ENCODE measurements at places on chromosomes 4 and X. TPM values are rescaled to one million over a fixed set of nuclear protein-coding genes. Genes with fewer than 3 reads are reported as not detected.

The SCML2 gene
- total RNA-seq = 1.0 TPM

DNA sequence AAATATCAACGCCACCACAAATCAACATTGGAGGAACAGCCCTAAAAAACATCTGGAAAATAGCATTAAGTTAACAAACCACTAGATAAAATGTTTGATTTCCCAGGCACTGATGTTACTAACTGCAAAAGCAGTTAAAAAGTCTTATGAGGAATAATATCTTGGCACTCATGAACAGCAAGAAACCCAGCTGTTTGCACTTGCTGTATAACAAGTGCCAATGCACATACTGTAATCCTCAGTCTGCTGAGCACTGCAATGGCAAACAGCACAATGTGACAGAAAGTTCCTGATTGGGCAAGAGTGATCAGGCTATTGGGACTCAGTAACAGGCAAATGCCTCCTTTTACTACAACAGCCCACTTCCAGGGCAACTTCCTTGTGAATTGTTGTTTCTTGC lies 20.8 kb upstream of the SEC24B start:
- no peak for DNase-seq

GRCh38 chr4:141913928-141914327 lies 277.5 kb downstream of the IL15 start:
- no peak for DNase-seq

The CXCL8 gene
- total RNA-seq = 1.8 TPM

DNA sequence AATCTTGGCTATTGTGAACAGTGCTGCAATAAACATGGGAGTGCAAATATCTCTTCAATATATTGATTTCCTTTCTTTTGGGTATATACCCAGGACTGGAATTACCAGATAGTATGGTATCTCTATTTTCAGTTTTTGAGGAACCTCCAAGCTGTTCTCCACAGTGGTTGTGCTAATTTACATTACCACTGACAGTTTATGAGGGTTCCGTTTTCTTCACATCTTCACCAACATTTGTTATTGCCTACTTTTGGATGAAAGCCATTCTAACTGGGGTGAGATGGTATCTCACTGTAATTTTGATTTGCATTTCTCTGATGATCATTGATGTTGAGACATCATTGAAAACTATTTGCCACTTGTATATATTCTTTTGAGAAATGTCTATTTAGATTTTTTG lies 79.6 kb upstream of the ZNF827 start:
- no peak for DNase-seq

- no peak for DNase-seq
Measured at GRCh38 chrX:46572340-46572936, 1.1 kb upstream of the CHST7 start.
